ENCODE measurements at places on chromosomes 5 and 9.

- no peak for DNase-seq
These were observed 105.5 kb upstream of the TUT7 start for GRCh38 chr9:86459599-86460155.

- no peak for DNase-seq
These were observed 41.6 kb upstream of the POU5F2 start for GRCh38 chr5:93782978-93783377.

- DNase-seq, result no peak
These were observed 10.6 kb downstream of the TAS2R1 start for GRCh38 chr5:9619331-9620092.

GRCh38 chr9:113578882-113579282 lies 115.4 kb downstream of the RGS3 start:
- peak; percentile 92 for DNase-seq

GRCh38 chr5:149735066-149735465 lies 5.0 kb downstream of the PPARGC1B start:
- DNase-seq, result no peak

DNA sequence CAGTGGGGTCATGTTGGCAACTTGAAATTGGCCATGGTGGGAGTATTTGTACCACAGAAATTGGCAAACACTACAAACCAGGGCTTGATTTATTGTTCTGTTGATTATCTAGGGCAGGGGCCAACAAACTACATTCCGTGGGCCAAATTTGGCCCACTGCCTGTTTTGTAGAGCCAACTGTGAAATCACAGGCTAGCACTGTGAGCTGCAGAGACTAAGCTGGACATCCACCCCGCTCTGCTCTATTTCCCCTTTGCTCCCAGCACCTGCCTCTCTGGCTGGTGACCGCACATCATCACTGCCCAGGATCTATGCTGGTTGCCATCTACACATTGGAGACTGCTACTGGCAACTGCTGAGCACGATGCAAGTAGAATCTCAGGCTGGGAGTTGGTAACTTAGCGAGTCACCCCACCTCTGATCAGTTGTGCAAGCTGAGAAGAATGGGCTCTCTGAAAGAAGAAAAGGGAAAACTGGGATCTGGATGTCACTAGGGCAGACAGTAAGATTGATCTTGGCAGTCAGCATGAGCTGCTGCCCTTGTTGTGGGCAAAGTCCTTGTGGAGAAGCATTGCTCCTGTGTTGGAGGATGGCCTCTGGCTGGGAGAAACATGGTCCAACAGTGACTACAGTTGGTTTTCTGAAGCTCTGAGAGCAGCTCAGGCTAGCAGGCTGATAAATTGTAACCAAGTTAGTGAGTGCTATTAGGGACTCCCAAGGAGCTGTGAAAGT lies 144.7 kb upstream of the RAD23B start:
- DNase-seq, result no peak

GRCh38 chr9:88191456-88191855 lies 53.2 kb upstream of the SPATA31C2 start:
- DNase-seq, result no peak

DNA sequence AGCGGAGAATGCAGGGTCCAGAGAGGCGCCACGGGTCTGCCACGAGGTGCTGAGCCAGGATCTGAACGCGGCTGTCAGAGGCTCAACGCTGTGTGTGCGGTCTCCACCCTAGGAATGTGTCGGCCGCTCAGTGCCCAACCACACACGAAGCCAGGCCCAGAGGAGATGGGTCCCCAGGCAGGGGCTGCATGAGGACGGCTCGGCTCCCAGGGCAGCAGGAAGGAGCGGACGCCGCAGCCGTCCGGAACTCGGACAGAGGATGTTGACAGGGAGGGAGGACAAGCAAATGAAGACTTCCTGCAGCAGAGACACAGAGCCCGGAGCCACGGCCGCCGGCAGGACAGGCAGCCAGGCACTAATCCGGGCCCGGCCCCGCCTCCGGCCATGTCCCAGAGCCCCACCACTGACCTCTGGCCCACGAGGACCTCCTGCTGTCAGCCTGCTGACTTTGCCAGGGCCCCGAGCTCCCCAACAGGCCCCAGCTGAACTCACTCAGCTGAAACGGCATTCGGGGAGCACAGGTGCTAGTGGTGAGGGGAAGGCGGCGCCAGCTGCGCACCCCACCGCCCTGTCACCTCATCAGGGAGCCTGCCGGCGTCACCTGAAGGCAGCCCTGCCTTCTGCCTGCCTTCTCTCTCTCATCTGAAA lies 12.7 kb downstream of the VAV2 start:
- no peak for DNase-seq

GRCh38 chr5:112848116-112848811 lies 12.8 kb upstream of the SRP19 start:
- DNase-seq, result peak; percentile 33

DNA sequence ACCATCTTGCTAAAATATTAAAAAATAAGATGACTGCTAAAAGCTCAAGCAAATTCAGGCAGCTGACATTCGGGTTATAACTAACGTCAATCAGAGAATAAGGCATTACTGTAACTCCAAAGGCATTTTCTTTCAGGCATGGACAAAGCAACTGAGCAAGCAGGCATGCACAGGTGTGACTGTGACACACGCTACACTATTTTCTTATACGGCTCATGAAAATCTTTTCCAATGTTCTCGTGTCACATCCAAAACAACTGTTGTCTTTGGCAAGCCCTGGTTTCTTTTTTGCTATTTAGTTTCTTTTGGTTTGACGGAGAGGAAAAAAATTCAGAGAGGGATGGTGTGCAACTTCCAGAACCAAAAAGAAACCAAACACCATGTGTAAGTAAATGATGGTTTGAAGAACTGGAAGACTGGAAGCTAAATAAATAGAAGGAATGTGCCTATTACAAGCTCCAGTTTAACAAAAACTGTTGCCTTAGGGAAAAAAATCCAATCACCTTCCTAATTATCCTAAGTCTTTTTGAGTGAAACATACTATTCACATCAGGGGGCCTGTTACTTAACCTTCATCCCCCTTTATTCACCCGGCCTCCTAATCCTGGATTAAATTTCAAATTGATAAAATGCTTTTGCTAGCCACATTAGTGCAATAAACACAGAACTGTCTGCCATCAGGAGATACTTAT lies 277.6 kb downstream of the PSAT1 start:
- DNase-seq, result no peak

GRCh38 chr5:177377851-177378776 lies 6.1 kb upstream of the SLC34A1 start:
- DNase-seq, result no peak

DNA sequence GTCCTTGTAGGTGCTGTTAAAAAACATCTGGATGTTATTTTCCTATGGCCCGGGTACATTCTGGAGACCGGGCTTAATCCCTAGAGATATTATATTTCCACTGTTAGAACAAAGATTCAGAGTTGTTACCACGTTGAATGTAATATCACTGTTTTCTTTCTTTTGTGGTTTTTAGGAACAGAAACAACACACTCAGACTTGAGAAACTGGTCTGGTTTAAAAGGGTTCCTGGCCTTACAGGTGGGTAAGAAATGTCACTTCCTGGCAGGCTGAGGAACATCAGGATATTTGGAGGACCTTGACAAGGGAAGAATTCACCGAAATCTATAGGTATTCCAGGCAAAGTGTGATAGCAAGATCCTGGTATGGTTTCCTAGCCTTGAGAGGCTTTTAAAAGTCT lies 10.3 kb upstream of the ANXA2R start:
- DNase-seq, result no peak

DNA sequence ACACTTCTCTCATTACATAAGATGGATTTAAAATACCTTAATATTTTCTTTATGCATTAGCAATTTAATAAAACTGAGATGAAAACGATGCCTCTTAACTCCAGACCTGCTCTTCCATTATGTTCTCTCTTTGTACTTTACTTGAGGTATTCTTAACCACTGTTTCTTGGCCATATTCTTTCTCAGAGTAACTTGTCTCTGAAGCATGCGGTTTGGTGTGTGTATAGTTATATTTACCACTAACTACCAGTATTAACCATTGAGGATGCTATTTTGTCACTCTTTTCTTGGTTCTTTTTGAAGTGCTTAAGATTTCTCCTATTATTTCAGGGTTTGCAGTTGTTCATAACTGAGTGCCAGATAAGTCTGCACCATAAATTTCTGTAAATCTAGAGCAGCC lies 17.9 kb downstream of the TMEM167A start:
- DNase-seq, result no peak

DNA sequence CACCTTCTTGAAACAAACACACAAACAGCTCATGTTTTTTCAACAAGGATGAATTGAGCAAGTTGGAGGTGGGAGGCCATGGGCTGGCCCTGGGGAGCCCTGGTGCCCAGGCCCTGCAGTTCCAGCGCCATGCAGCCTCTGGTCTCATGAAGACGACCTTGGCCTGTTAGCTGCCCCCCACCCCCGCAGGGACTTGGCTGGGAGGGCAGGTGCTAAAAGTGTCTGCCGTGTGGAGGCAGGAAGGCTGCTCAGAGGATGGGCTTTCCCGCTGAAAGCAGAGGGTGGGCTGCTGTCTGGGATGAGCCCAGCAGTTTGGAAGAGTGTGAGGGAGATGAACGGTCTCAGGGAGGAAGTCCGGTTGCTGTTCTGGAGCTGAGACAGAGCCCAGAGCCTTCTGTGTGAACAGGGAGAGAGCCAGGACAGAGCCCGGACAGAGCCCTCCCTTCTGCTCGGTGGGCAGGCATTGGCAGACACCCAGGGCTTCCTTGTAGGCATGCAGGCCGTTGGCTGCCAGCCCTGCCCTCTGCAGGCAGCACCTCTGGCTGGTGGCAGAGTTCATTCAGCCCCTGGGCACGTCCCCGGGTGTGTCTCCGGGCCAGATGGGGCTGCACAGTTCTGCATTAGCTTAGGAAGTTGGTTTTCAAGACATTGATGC lies 18.7 kb downstream of the ROPN1L start:
- no peak for DNase-seq

- DNase-seq, result no peak
These were observed at the start of gene PCDHA5 for GRCh38 chr5:140821375-140822280. TSS of gene PCDHA5 (plus strand) at chr5:140821613.

DNA sequence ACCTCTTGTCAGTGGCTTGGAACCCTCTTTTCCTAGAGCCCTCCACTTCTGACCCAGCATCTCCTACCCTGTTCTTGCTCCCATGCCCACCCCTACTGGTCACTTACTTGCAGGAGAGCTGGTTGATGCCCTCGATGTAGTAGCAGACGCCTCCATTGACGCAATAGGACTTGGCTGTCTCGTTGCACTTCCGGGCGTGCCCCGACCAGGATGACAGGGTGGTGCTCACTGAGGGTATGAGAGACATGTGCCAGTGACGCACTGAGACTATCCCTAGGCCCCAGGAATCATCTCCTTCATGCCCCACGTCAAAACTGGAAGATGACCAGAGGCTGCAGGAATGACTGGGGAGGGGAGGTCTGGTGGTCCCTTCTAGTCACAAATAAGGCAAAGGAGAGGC lies 76.0 kb downstream of the PSD2 start:
- no peak for DNase-seq

DNA sequence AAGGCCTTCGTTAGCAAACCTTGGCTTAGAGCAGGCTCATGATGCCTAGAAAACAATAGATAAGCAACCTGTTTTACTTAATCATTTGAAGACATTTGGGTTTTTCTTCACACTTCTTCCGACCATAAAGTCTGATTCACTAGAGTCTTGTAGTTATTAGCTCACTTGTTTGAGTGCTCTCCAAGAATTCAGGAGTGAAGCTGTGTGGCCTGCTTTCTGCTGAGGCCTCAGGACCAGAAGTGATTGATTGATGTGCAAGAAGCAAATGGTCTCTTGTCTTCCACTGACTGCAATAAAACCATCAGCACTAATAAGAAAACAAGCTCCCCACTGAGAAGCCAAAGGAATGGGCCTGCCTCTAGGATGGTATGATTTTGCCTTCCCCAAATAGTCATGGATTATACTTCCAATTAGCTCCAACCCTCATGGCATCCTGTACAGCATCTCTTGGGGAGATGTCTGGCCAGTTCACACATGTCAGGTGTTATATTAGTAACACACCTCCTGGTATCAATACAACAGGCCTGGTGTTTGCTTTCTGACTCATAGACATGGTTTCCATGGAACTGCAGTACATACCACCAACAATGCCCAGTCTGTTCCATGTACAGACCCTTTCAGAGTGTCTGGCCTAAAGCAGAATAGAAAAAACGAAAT lies 317.6 kb downstream of the CWC27 start:
- DNase-seq, result no peak

GRCh38 chr9:16245756-16246440 lies 624.6 kb downstream of the BNC2 start:
- DNase-seq, result no peak

GRCh38 chr9:85984457-85984856 lies 43.5 kb downstream of the NAA35 start:
- DNase-seq, result no peak

DNA sequence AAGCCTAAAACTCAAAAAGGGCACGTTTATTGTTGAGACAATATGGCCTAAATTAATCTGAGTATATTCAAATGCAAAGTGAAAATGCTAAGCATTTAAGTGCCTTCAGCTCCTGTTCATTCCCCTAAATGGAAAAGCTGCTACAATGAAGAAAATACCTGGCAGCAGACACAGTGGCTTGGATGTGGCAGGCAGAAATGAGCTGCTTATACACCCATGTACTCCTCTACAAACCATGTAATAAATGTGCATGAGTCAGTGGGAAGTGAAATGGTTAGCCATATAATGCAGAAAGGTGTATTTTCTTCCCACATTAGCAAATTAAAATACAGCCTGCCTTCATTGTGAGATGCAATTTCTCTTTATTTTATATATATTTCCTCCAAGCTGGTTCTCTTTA lies 859.2 kb upstream of the SEMA6A start:
- DNase-seq, result no peak

DNA sequence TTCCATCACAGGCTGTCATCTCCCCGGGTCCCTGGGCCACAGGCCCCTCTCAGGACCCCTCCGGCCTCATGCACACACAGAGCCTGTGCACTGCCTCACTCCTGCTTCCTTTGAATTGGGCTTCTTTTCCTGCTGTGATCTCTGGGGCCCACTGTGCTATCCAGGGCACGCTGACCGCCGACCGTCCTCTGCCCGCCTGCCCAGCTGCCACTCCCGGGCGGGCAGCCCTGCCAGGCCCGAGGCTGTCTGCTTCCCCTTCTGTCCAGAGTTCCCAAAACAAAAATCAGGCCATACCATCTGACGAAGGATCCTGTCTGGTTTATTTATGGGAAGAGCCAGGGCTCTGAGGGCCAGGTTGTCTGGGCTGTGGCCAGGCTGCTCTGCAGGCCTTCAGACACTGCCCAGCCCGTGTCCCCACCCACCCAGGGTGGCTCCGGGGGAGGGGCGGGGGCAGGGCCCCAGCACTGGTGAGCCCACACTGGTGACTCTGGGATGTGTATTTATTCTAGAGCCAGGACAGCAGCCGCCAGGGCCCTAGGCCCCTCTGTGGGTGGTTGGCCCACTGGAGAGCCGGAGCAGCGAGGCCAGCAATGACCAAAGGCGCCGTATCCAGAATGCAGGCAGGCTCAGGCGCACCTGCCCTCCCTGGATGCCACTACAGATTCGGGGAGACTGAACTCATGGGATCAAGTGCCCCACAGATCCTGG lies 57.0 kb downstream of the ADAMTS2 start:
- DNase-seq, result no peak

Data from immature natural killer cell (primary cell).